ENCODE measurements at places on chromosomes 13 and 19. TPM values are rescaled to one million over a fixed set of nuclear protein-coding genes. Genes with fewer than 3 reads are reported as not detected.

DNA sequence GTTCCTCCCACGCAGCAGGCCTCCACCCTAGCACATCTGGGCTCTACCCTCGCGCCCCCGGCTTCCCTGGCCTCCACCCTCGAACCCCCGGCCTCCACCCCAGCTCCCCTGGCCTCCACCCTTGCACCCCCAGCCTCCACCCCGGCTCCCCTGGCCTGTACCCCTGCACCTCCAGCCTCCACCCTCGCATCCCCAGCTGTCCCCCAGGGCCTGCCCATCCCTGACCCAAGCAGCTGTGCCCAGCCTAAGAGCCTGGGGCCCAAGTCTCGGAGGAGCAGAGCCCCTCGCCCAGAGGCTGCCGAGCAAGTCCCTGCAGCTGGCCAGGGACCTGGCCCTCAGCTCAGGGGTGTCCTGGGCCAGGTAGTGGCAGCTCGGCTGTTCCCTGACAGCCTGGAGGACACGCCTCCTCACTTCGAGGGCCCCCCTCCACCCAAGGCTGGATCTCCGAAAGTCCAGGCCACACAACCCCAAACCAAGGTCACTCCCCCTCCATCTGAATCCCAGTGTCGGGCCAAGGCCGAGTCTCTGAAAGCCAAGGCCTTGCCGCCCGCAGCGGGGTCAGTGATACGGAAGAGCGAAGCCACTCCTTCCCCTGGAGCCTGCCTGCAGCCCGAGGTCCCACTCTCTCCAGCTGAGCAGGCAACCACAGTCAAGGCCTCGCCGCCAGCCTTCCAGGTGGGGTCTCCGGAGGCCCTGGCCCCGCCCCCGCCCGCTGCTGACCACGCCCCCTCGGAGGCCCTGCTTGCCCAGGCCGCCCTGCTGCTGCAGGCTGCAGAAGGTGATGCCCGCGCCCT lies 7.9 kb upstream of the ARHGAP33 start:
- no peak for DNase-seq

Gene CLC
- total RNA-seq = not detected

GRCh38 chr19:42229301-42229854 lies 9.3 kb downstream of the ZNF526 start:
- no peak for DNase-seq

Gene PLK5
- not detected for total RNA-seq

GRCh38 chr13:98965325-98965724 lies 12.5 kb downstream of the DOCK9 start:
- DNase-seq = no peak

- peak; percentile 24 for DNase-seq
Measured at GRCh38 chr19:50414864-50415660, 3.7 kb upstream of the SPIB start.

Gene HOMER3
- 118 TPM for total RNA-seq

Gene URAD
- not detected for total RNA-seq

- no peak for DNase-seq
Measured at GRCh38 chr19:42068361-42068755, 1.6 kb downstream of the GRIK5 start.

DNA sequence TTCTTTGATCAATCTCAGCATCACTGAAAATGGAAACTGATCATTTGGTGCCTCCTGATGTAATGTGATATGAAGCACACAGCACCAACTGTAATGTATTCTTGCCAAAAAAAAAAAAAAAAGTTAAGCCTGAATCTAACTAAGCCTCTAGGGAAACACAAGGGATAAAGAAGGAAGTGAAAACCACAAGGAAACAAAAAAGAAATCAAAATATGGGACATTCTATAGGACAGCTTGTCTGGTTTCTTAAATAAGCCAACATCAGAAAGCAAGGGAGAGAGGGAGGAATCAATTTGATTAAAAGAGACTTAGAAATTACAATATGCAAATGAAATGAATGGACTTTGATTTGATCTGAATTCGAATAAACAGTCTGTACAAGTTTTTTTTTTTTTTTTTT lies 20.6 kb upstream of the METTL21C start:
- DNase-seq = no peak

Gene ELL
- 21.0 TPM for total RNA-seq

GRCh38 chr13:23919006-23919405 lies 21.7 kb upstream of the C1QTNF9B start:
- DNase-seq = no peak

DNA sequence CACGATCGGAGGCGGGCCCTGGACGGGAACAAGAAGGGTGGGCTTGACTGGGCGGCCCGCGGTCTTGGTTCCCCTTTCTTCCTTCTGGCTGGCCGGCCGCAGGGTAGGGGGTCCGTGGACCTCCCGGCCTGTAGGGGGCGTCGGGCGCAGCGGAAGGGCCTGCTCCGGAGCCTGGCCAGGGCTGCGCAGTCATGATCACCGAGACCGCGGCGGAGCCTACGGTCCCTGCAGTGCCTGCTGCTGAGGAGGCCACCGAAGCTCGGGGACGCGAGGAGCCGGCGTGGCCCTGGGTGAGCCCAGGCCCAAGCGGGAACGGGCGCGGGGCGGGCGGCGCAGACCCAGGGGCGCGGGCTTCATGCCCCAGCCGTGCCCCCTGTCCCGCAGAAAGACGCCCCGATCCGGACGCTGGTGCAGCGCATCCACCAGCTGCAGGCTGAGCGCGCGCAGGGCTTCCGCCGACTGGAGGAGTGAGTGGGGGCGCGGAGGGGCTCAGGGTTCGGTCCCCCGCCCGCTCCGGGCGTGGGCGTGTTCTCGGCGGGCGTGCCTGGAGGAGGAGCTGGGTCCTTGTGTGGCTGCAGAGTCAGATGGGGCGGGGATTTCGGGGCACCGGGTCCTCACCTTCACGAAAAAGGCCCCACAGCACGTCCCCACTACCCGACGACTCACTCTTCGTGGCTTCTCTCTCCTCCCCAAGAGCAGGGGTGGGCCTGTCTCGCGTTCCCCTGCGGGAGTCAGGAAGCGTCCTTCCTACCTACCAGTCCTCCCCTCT lies at the start of gene REX1BD:
REX1BD (plus strand) TSS at position 188 of the 769 bp plus-strand sequence; CDS start at position 192, 4 bp downstream.
- DNase-seq = peak; percentile 75

GRCh38 chr13:40170982-40171381 lies 495.5 kb downstream of the FOXO1 start:
- peak; percentile 71 for DNase-seq

Gene COL4A2
- 127 TPM for total RNA-seq

Gene CLEC11A
- 2.4 TPM for total RNA-seq

Gene TMPRSS9
- 0.17 TPM for total RNA-seq

Gene PDE4A
- total RNA-seq = 3.1 TPM

Gene CA11
- total RNA-seq = 4.1 TPM

Gene CEACAM6
- total RNA-seq = 7.1 TPM

- no peak for DNase-seq
Measured at GRCh38 chr13:38328699-38329098, 21.0 kb upstream of the UFM1 start.

Gene EXOC3L2
- total RNA-seq = not detected

GRCh38 chr13:24149246-24150032 lies 11.1 kb upstream of the SPATA13 start:
- peak; percentile 81 for DNase-seq

GRCh38 chr19:52428937-52429336 lies at the start of gene ZNF534:
ZNF534 (plus strand) TSS chr19:52429148; CDS start chr19:52431475, 2,327 bp downstream.
- no peak for DNase-seq

DNA sequence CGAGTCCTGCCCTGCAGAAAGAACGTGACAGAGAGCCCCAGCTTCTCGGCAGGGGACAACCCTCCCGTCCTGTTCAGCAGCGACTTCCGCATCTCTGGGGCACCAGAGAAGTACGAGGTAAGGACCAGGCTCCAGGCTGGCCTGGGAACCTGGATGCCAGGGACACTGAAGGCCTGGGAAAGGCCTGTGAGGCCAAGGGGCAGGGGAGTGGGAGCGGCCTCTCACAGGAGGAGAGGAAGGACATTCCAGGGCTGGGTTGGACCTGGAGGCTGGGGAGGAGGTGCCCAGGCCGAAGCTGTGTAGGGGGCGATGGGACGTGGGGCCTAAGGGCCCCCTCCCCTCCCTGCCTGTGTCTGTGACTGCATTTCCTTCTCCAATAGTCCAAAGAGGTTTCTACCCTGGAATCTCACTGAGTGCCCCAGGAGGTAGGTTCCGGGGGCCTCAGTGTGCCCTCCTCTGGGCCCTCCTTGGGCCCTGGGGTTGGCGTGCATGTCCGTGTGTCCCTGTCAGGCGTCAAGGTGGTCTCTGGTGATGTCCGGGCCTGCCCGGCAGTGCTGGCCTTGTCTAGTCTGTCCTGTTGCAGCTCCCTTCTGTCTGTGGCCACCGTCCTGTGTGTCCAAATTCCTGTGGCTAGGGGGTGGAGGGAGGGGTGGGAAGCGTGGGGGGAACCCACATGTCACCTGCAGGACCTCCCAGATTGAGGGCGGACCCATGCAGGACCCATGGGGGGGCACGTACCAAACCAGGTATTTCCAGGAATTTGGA lies 16.9 kb upstream of the CD22 start:
- no peak for DNase-seq

Gene ZIC5
- not detected for total RNA-seq

Gene HSPH1
- total RNA-seq = 102 TPM

- peak; percentile 70 for DNase-seq
Measured at GRCh38 chr13:67515895-67516294, 285.8 kb upstream of the PCDH9 start.

Gene CYP2A6
- not detected for total RNA-seq

GRCh38 chr13:102763741-102764140 lies 9.8 kb downstream of the TEX30 start:
- no peak for DNase-seq

- no peak for DNase-seq
Measured at GRCh38 chr19:49666120-49666444, 349 bp downstream of the BCL2L12 start.

Gene NR2F6
- total RNA-seq = 134 TPM

GRCh38 chr13:111356795-111357194 lies 36.4 kb downstream of the TEX29 start:
- no peak for DNase-seq

GRCh38 chr19:46412650-46413261 lies 608 bp downstream of the CCDC8 start:
- no peak for DNase-seq
